ENCODE measurements at places on chromosomes 12 and 14.
A peak's percentile ranks its signal among the peaks of the same experiment; 100 is the strongest.

- no peak for DNase-seq
These were observed 25.9 kb downstream of the SLC11A2 start for GRCh38 chr12:51000245-51000644.

- no peak for DNase-seq
These were observed 129.4 kb upstream of the DNM1L start for GRCh38 chr12:32549675-32550079.

- no peak for DNase-seq
These were observed 1122.1 kb upstream of the SEL1L start for GRCh38 chr14:82655770-82656169.

GRCh38 chr14:88848571-88848970 lies 24.1 kb downstream of the TTC8 start:
- no peak for DNase-seq

- peak; percentile 80 for DNase-seq
These were observed at the start of gene TMEM63C for GRCh38 chr14:77181603-77182437. Gene TMEM63C (plus strand): TSS chr14:77181798. CDS start chr14:77218814, 37,016 bp downstream.

- DNase-seq = no peak
These were observed 130.2 kb upstream of the HMGA2 start for GRCh38 chr12:65694130-65694529.

DNA sequence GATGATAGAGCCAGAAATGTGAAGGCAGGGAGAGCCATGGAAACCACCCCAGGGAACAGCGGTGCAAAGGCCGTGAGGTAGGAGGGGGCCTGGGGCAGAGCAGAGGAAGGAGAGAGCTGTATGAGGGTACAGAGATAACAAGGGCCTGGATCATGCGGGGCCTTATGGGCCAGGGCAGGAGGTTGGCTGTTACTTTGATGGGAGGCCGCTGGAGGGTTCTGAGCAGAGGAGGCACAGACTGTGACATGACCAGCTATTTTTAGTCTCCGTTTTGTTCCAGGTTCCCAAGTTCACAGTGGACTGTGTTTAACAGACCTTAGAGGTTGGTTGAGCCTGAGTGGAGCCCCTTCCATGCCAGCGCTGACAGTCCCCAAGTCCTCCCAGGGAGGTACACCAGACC lies 118.6 kb downstream of the GCH1 start:
- DNase-seq = no peak

GRCh38 chr14:92686900-92687427 lies 61.5 kb downstream of the LGMN start:
- DNase-seq = peak; percentile 88

DNA sequence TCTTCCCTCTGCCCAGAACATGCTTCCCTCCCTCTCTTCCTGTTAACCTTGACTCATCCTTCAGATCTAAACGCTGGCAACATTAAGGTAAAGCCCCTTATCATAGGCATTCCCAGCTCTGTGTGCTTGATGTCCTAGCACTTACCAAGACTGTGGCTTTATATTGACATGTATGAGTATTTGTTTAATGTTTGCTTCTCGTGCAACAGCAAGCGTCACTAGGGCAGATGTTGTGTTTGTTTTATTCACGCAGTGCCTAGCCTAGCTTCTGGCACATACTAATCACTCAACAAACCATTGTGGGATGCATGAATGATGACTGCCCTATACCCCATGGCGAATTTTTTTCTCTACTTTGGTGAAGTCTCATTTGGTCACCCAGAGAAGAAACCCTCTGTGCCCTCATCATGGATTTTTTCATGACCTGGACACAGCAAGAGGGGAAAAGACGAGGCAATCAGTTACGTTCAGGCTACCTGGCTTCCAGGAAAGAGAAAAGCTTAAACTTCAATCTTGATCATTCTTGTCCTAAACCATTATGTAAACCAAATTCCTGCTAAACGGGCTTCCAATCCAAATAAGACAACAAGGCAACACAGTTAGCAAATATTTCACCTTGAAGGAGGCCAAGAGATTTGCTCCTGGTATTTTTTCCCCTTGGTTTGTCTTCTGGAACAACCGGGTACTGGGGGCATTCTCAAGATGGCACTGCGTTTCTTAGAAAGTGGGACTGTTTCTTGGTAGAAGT lies 47.9 kb upstream of the SOCS2 start:
- DNase-seq = no peak

DNA sequence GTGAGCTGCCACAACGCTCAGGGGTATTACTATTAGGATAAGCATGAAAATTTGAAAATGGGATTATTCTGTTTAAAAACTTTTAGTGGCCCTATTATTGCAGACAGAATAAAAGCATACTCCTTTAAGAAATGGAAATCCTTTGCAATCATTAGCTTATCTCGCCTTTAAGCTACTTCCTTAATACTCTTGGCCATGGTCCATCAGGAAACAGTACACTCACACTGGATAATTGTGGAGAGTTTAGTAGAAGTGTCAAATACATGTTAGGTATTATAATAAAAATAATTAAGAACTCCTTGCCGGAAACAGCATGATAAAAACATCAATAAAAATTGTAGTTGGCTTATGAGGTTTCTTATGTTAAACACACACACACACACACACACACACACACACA lies 100.4 kb upstream of the PPFIA2 start:
- no peak for DNase-seq

GRCh38 chr12:124554429-124555029 lies 12.9 kb downstream of the NCOR2 start:
- no peak for DNase-seq

DNA sequence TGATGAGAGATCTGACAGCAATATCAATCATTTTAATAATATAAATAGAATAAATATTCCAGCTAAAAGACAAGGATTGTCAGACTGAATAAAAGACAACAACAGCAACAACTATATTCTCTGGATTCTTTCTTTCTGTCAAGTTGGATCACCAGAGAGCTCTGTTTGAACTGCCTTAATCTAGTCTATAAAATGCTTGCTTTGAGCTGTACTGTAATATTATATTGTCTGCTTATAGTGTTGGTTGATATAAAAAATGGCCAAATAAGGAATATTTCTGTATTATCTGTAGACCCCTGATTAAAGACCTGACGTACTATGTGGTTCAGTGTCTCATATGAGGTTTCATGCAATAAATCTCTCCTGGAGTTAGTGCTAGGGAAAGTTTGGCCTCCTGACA lies 46.3 kb upstream of the CSRP2 start:
- no peak for DNase-seq

DNA sequence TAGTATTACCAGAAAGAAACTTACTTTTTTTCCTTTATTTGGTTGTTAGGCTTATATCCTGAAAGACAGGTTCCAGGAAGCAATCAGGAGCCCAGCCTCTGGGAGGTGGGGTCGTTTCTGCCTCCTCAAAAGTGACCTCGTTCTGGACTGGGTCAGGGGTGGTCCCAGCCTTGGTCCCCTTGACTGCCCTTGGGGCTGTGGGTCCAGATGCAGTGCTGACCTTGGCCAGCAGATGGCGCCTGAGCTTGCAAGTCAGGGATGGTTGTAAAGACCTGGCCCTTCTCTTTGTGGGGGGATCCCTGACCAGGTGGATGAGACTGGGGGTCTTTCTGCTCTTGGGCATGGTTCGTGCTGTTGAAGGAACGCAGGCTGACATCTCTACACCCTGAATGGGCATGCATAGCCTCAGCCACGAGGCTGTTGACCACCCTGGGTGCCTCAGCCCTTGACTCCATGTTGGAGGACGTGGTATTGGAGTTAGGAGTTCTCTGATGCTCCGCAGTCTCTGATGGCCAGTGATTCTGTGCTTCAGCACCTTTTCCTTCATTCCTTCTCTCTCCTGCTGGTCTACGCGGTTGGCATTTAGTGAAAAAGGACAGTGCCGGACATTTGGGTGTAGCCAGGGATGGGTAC lies 62.4 kb downstream of the ADCK1 start:
- peak; percentile 74 for DNase-seq
